NCI-H1436 (cell line): ENCODE measurements at places on chromosomes 5 and 9.

GRCh38 chr5:178111925-178112324 lies 1.4 kb upstream of the N4BP3 start:
- DNase-seq, result no peak

DNA sequence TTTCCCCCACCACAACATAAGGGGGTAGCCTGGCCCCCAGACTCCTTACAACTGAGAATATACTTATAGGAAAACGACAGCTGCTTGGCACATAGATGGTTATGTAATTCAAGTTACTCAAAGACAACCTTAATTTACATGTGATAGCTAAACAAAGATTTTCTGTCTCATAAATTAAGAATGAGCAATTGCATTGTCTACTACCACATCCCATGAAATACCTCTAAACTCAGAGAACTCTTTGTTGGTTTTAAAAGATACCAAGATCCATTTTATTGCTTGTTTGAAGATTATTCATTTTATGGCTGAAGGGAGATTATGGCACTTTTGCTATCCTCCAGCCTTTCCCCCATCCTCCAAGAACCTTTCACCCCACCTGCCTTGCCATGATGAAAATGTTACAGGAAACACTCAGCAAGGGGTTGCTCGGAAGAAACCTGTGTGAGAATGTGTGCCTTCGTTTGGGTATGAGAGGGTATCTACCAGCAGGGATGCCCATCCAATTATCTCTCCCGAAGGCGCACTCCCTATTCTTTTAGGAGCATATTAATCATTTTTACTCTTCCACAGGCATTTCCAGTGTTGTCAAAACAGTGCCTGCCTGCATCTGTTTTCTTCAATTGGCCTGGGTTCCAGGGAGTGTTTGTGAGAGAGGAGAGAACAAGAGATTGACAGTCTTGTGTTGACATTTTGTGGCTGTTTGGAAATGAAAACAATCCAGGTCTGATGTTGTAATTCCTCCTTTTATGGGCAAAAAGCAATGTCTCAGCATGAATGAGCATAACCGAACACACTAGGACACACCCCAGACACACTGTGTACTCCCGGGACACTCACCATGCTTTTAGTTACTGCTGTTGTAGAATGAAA lies 208.0 kb upstream of the ANKRD55 start:
- no peak for DNase-seq

DNA sequence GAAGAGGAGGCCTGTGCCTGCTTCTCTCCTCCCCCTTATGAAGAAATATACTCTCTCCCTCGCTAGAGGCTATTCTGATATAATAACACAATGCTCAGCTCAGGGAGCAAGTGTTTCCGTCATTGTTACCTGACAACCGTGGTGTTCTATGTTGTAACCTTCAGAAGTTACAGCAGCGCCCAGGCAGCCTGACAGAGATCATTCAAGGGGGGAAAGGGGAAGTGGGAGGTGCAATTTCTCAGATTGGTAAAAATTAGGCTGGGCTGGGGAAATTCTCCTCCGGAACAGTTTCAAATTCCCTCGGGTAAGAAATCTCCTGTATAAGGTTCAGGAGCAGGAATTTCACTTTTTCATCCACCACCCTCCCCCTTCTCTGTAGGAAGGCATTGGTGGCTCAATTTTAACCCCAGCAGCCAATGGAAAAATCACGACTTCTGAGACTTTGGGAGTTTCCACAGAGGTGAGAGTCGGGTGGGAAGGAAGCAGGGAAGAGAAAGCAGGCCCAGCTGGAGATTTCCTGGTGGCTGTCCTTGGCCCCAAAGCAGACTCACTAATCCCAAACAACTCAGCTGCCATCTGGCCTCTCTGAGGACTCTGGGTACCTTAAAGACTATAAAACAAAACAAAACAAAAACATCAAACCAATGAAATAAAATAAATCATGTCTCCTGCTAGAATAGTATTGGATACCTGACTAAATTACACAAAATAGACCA lies 1.3 kb downstream of the TMEM174 start:
- no peak for DNase-seq

DNA sequence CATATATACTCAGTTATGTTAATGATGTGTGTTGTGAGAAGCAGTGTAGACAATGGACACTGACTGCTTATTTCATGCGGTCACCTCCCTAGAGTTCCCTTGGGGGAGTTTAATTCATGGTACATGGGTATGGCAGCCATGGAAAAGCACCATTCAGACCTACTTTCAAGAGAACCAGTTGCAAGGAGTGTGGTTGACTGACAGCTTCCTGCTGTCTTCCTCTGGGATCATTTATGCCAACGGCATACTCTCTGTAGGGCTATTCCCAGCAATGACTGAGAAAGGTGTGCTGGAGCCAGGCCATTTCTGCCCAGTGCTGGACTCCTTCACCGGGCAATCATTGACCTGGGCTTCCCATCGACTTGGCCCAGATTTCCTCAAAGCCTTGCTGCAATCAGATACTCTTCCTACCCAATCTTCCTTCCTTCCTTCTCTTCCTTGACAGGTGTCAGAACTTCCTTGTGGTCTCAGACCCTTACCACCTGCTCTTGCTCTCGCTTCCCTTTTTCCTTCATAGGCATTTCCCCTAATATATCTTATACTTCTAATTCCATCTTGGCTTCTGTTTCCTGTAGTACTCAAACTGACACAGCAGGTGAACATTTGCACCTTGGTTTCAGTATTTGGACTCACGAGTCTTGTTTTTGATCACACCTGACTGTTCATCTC lies 3.4 kb upstream of the CLINT1 start:
- DNase-seq, result no peak

DNA sequence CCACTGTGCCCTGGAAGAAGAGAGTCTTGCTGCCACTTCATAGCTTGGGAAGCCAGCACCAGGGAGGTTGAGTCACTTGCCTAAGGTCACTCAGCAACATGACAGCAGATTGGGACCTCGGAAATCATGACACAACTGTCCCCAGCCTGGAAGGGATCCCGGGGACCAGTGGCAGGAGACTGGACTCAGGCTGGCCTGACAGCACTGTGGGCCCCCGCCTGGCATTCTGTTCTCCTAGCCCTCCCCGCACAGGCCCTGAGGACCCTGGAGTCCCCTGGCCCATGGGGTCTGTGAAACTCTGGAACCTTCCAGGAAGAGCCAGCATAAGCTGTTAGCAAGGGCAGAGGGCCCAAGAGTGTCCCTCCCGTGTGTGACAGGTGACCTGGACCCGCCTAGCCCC lies 64.9 kb downstream of the COL5A1 start:
- no peak for DNase-seq

- no peak for DNase-seq
Measured at GRCh38 chr5:54876-55569, 36.9 kb upstream of the PLEKHG4B start.

DNA sequence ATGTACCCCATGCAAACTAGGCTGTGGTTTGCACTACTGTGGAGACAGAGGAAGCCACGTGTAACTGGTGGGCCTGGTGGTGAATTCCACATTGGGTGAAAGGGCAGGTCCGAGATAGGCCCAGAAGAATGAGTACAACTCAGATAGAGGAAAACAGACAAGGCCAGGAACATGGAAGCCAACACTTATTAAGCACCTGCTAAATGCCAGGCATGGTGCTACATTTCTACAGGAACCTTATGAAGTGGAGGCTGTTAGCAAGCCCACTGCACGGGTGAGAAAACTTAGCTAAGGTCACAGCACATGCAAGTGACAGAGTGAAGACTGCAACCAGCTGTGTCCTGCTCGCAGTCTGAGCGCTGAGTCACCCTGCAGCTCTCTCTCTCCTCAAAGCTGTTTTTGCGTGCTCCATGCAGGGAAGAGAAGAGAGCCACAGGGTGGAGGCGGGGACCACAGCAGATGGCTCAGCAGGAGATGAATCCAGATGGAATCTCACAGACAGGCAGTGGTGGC lies 65.5 kb upstream of the SPTLC1 start:
- DNase-seq, result no peak

GRCh38 chr9:87840134-87840533 lies 42.5 kb upstream of the SPATA31E1 start:
- no peak for DNase-seq

DNA sequence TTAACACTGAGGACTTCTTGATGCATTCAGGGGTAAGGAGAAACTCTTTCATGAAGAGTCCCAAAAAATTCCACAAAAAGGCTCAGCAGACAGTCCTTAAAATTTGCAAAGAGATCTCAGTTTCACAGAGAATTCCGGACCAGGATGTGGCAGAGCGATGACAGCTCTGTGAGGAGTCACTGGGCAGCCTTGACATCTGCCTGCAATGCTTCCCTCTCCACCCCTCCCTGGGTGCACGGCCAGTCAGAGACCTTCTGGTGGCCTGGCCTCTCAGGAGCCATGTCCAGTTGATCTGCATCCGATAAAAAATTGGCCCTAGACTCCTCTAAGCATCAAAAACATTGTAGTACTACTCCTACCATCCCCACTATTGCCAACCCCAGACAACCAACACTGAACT lies 76.8 kb downstream of the MACROH2A1 start:
- no peak for DNase-seq

DNA sequence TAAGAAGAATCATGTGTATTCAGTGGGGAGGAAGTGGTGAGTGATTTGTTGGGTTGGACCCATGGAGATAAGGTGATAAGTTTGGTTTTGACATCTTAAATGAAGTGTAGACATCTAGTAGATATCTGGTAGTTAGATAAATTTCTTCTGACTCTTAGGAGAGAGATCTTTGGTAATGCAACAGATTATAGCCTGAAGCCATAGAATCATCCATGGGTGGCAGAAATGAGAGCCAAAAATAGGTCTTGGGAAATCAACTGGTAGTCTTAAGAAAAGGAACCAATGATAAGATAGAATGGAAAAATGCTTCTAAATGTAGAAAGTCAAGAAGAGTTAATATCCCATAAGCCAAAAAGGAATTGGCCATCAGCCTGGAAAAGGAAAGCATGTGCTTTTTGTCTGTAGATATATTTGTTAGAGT lies 532.7 kb upstream of the GRAMD2B start:
- DNase-seq, result no peak

DNA sequence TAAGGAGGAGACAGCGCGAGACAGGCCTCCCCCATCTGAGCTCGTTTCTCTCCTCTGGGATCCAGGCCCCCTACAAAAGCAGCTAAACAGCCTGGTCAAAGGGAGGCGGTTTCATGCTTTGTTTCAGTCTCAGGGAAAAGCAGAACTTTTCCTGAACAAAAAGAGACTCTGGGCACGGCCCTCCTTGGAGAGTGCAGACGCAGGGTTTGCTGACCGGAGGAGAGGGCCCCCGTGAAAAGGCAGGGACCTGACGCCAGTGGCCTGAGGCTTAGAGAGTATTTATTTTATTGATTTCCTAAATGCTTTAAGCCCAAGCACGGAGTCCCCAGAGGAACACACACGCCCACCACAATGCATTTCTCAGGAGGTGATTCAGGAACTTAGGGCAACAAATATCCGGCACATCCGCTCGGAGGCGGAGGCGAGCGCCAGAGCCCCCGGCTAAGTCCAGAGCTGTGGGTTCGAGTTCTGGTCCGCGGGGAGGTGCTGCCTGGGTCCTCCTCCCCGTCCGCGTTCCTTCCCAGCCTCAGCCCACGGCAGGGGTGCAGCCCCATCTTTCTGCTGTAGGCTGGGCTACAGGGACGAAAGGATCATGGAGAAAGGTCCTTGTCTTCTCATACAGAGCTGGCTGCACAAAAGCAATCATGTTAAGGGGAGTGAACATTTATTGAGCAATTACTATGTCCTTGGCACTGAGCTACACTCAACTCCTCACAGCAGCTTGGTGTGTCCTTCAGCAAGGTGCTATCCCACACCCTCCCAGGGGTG lies 40.0 kb downstream of the PTGES start:
- no peak for DNase-seq

GRCh38 chr5:168734119-168734518 lies 155.0 kb upstream of the PANK3 start:
- no peak for DNase-seq

GRCh38 chr9:75504721-75505120 lies 385.8 kb upstream of the PCSK5 start:
- no peak for DNase-seq

DNA sequence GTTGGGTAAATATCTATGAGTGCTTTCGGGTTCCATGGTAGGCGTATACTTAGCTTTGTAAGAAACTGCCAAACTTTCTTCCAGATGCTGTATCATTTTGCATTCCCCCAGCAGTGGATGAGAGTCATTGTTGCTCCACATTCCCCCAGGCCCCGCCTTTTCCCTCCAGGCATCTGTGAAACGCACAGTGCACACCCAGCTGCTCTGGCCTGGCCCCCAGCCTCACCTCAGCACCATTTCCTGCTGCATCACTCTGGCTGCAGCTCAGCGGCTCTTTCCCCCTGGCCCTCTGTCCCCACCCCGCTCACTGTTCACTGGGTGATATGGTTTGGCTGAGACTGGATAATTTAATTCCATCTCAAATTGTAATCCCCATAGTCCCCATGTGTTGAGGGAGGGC lies 76.6 kb upstream of the SPTLC1 start:
- DNase-seq, result no peak

DNA sequence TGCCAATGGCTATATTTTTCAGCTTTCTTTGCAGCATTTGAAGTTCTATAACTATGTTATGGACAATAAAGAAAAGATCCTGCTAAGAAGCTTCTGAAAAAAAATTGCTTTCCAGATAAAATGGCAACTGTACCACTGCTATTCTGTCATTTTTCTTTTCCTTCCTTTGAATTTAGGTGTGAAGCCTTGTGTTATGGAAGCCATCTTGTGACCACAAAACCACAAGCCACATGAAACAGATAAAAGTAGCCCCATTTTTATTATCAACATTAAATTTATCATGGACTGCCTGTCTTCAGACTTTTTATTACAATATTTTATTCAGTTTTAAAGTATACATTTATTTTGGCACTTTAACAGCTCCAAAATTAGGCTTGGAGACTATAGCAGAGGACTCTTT lies 289.9 kb upstream of the ACTBL2 start:
- no peak for DNase-seq

DNA sequence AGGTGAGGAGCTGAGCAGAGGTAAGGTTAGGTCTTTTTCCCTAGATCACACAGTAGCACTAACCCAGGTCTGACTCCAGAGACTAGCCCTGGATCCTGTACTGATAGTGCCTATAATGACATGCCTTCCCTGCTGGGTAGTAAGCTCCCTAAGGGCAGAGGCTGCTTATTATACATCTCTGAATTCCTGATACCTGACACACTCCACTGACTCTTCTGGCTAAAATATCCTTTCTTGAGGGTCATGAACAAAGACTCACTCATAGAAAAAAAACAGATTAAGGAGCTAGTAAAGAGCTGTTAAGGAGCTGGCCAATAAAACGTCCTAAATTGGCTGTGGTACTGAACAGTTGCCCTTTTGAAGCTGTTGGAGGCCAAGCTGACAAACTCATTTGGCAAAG lies 149.0 kb upstream of the ITGA1 start:
- no peak for DNase-seq

DNA sequence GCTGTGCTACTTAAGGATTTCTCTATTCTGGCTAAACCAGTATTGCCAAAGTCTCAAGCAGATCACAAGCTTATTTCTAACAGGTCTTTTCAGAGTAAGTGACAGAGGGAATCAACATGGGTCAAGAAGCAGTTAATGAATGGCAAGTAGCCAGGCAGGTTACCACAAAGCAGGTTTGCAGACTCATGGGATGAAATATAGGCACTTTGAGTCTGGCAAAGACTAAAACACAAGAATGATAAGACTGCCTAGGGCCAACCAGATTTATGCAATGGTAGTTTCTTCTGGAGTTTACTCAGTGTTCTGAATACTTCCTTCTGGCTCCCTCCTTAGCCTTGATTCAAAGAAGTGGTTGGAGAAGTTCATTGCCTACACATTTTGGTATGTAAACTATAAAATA lies 3.6 kb downstream of the HMGCS1 start:
- no peak for DNase-seq
